A172 (cell line): ENCODE measurements at places on chromosomes 2 and 18.

- DNase-seq = no peak
Observed at GRCh38 chr2:102592601-102593000, 26.8 kb upstream of the SLC9A2 start.

GRCh38 chr2:83596592-83597282 lies 862.3 kb downstream of the SUCLG1 start:
- no peak for DNase-seq

GRCh38 chr2:54604871-54605270 lies 118.6 kb upstream of the EML6 start:
- DNase-seq = no peak

DNA sequence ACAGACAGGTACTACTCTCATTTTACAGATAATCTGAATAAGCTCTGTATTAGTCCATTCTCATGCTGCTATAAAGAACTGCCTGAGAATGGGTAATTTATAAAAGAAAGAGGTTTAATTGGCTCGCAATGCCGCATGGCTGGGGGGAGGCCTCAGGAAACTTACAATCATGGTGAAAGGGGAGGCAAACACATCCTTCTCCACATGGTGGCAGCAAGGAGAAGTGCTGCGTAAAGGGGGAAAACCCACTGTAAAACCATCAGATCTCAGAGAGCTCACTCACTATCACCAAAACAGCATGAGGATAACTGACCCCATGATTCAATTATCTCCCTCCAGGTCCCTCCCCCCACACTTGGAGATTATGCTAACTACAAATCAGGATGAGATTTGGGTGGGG lies 254.4 kb downstream of the KCNE4 start:
- DNase-seq = peak; percentile 41

GRCh38 chr18:64175432-64175831 lies 26.5 kb upstream of the LINC00305 start:
- no peak for DNase-seq

- no peak for DNase-seq
Observed at GRCh38 chr18:78430131-78430758, 549.4 kb upstream of the SALL3 start.

DNA sequence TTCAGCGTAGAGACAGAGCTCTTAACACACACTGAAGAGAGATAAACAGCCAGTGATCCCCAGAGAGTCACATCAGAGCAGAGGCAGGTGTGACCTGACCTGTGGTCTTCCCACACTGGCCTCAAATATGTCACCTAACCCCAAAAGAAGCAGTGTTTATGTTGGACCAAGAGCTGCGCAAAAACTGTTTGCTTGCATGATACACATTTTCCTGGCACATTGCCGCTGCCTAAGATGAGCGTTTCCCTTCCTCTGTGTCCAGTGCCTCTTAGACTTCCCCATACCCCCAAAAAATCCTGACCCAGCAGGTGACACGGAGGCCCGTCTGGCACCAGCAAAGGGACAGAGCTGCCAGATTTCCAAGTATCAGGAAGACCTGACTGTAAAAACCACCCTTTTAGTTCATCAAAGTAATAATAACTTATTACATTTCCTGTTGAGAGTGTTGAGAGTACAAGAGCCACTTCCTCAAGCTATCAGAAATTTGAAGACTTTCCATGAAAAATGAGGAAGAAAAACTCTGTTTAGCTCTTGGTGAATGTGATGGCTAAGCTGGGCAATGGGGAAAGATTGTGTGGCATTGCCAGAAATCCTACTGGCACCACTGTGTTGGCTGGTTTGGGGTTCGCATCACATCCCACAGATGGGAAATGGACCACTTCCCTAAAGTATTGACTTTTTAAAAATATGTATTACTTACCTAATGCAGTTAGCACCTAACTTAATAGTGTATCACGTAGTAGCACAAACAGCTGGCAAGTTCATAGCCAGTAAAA lies 6.7 kb downstream of the TNFRSF11A start:
- DNase-seq = no peak

- DNase-seq = no peak
Observed at GRCh38 chr18:34723143-34723542, 13.0 kb downstream of the DTNA start.

- no peak for DNase-seq
Observed at GRCh38 chr2:44599130-44599529, 237.4 kb downstream of the CAMKMT start.

DNA sequence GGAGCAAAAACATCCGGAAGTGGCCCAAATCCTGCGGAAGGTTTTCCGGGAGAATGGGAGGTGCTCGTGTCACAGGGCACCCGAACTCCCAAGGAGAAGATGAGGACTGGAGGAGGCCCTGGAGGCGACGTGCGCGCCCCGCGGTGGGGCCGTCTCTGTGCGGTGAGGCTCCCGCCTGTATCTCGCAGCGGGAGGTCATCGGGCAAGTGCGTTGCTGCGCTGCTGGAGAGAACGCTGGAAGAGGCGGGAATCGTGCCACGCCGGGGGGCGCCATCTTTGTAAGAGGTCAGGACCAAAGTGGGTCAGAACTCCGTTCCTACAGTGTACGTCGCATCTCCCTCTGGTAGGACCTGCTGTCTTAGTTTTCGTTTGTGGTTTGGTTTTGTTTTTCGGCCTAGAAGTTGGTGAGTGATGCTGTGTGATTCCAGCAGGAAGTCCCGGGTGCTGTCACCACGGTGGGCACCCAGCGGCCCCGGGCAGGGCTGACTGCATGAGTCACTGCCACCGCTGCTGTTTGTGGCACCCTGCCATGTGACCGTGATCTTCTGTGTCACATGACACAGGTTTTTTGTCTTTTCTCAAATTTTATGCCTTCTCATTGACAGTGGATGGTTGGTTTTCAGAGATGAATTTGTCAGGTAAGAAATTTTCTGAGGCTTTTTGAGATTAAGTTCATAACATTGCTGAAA lies 21.5 kb upstream of the ATP9B start:
- DNase-seq = peak; percentile 53

DNA sequence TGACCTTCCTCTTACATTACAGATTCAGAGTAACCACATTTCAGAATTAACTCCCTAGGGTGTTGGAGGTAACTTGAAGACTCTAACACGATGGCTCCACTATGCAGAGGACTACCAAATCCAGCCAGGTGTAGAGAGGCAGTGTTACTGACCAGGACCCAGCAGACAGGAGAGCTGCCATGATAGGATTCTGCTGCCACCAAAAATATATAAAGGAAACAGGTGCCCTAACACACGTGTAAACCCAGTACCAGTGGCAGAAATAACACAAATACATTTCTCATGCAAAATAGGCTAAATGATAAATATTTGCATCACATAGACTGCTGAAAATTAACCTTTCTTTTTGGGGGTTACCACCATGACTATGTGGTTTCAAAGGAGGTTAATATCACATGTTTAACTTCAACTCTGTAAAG lies 7.0 kb downstream of the ZBTB14 start:
- DNase-seq = no peak

- DNase-seq = no peak
Observed at GRCh38 chr2:115649731-115650130, 1207.3 kb downstream of the DPP10 start.

DNA sequence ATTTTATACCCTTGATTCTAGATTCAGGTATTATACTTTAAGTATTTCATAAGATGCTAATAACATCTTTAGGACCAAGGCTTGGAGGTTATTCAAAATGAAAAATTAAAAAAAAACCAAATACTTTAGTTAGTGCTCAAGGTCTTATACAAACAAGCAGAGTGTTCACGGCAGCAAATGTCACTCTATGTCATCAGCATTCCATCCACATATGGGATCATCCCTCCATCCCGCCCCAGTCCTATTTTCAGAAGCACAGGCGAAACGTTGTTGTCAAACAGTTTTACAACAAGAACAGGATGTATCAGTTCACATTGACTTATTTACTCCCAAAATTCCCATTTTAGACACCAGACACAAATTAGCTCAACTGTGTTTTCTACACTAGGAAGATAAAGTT lies 83.7 kb downstream of the DSEL start:
- no peak for DNase-seq

DNA sequence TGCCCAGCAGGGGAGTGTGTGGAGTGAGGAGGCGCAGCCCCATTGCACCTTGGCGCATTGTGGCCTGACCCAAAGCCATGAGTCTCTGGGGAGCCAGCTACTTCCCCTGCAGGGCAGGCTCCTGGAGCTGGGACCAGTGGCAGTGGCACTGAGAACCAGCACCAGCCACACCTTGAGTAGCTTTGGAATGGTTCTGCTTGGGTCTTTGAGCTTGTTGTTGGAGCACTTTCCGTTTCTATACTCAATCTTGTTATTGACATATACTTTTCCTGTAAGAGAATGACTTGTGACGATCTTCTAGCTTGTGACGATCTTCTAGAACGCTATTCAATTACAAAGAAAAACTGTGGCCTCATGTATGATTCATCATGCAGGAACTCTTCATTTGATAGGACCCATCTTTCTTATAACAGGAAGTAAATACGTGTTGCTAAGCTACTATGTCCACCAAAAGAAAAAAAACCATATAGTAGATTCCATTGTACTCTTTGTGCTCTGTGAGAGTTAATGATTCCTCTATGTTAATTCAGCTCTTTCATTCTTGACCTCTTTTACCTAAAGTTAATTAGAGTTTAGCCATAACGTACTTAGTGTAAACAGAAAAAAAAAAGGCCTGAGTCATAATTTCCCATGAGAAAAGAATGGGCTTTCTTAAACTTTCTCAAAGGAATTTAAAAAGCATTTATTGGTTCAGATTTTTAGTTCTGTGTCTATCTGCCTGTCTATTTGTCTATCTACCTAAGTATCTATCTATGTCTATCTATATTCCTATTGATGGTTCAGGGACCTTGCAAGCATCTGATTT lies 113.1 kb downstream of the GATA6 start:
- DNase-seq = peak; percentile 92

DNA sequence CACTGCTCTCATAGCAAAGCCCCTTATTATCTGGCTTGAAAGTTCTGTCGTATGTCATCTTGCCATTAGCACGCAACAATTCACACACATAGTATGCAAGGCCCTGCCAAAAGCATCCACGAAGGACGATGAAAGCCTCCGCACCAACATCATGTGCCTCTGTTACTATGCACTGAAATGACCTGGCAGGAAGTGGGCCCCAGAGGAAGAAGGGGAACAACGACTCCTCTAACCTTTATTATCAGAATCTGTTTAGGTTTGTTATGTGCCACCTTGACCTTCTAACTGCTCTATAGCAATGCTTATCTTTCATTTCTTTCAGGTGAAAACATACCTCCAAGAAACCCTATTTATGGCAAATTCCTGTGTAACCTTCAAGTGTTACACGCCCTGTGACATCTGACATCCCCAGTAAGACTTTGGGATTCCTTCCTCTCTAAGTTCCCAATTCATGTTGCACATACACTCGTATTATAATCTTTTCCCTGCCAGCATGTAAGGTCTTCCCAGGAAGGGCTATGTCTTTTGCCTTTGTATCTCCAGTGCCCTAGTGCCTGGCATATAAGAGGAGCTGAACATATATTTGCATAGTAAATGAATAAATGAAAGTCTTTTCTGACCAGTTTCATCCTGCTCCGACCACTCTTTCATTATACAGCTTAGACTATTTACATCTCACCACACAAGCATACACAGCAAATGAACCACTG lies 7.0 kb upstream of the NDUFV2 start:
- DNase-seq = no peak

DNA sequence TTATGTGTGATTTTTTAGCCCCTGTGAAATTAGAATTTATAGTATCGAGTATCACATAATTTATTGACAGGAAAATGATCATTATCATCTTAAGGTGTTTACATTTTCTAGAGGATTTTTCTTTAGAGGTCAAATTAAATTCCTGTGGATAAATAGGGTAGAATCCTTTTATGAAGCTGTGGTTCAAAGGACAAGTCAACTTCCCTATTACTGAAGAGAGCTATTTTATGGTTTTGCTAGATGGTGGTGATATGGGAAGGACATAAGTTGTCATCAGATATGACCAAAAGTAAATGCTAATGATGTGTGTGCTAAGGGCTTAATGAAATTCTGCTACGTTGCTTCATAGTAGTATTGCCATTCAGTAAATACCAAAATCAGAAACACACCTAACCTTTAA lies 80.1 kb downstream of the EML4 start:
- no peak for DNase-seq

DNA sequence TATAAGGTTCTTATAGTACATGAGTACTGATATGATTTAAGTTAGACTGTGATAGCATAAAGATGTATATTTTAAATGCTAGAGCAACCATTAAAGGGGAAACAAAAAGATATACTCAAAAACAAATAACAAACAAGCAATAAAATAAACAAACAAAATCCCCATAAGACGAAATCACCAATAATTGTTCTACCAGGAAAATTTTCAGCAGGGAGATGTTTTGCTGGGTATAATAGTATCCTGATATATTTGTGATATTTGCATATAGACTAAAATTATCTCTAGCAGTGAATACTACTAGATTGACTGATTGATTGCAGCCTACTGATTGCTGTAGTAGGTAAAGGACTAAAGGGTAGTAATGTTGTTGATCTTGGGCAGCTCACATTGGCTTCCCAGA lies 177.4 kb downstream of the TMEM182 start:
- no peak for DNase-seq

DNA sequence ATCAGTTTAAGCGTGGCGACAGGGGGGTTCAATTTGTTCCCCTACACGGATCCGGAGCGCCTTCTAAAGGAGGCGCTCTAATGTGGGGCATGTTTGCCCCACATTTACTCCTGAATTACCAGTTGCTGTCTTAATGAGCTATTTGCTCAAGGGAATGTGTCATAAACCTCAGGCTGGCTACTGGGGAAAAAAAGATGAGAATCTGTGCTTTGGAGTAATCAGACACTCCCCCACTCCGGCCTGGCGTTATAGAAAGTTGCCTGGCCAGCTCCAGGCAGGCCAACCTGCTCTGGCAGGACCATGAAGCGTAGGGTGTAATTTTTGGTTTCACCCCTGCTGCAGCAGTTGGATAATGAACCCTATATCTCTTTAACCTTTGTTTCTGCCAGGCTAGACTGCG lies 31.0 kb upstream of the MAP3K20 start:
- DNase-seq = no peak

DNA sequence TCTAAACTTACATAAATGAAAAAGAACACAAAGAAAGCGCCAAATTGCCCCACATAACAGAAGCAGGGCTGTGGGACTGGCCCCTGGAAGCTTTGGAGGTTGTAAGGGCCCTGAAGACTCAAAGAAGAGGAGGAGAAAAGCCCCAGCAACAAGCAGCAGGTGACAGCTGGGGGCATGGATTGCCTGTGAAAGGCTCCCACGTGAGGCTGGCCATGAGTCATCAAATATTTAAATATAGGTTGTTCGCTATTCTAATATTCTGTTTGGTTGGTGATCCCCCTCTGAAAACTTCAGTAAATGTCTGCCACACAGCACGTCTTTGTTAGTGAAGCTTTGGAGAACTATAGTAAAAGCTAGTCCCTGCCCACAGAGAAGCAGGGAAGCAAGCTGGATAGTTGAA lies 132.4 kb downstream of the MREG start:
- peak; percentile 9 for DNase-seq

GRCh38 chr2:69225933-69226332 lies 161.1 kb downstream of the GFPT1 start:
- no peak for DNase-seq

DNA sequence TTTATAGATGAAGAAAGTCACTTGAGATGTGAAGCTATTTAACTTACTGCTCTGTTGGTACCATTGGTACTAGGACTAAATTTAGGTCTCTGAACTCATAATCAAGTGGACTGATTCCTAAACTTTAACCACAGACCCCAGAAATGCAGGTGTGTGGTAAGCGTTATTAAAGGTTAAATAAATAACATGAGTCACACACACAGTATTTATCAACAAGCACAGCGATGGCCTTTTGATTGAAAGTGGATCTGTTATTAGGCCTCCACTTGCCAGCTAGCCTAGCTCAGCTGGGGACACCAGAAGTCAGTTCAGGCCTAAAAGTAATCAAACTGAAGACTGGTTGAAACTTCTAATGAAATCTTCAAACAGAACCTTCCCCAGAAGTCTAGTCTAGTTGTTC lies 161.3 kb upstream of the DPP10 start:
- DNase-seq = no peak

- DNase-seq = no peak
Observed at GRCh38 chr2:102082571-102083392, 59.8 kb upstream of the IL1R1 start.
